Fibroblast of lung (primary cell): ENCODE measurements at places on chromosomes 3 and 15. TPM values are rescaled to one million over a fixed set of nuclear protein-coding genes. Genes with fewer than 3 reads are reported as not detected.

PLAAT1 gene
- not detected in 2 replicates for total RNA-seq

TM4SF1 gene
- 46.0 and 423 TPM in 2 replicates for total RNA-seq

USP50 gene
- 0.17 TPM in 1 of 2 replicates, not detected in the other for total RNA-seq

PLA2G4D gene
- not detected in 2 replicates for total RNA-seq

SH3GL3 gene
- total RNA-seq, result under 0.01 and 0.26 TPM in 2 replicates

NEDD4 gene
- 29.0 and 30.9 TPM in 2 replicates for total RNA-seq

SLC12A1 gene
- not detected in 2 replicates for total RNA-seq

ARL14 gene
- not detected in 2 replicates for total RNA-seq

GRAMD1C gene
- 2.1 and 7.8 TPM in 2 replicates for total RNA-seq

CAMKV gene
- not detected in 2 replicates for total RNA-seq
